ENCODE measurements at places on chromosomes 7 and 10. TPM values are rescaled to one million over a fixed set of nuclear protein-coding genes. Genes with fewer than 3 reads are reported as not detected.

The ZNF32 gene
- total RNA-seq: 49.6 TPM

GRCh38 chr7:116153050-116153449 is 57.3 kb upstream of the TES start:
- DNase-seq: no peak
- H3K27me3 ChIP-seq: no peaks in the 10 kb centered on the region
- no peaks in the 10 kb centered on the region for H3K4me1 ChIP-seq
- no peaks in the 10 kb centered on the region for H3K36me3 ChIP-seq
- no peak overlapping the region for H3K27ac ChIP-seq

DNA sequence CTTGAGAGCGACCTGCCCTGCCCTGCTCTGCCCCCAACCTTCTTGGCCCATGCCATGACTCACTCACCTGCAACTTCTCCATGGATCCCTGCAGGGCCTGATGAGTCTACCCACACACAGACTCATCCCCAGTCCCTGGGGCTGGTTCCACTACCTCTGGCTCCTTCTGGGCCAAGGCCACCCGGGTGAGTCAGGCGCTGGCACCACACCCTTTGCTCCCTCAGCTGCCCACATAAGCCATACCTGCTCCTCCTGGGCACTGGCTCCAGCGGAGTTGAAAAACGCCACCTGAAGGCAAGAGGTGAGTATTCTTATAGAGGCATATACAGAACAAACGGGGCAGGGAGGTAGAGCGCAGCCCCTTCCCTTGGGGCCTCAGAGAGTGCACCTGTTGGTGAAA is 16.2 kb upstream of the MTPAP start:
- H3K4me3 ChIP-seq: no peak overlapping the region
- H3K36me3 ChIP-seq: no peaks in the 10 kb centered on the region
- H3K27me3 ChIP-seq: peaks cover 5% of the 10 kb centered on the region
- H3K27ac ChIP-seq: no peak overlapping the region
- no peak for DNase-seq

The TMEM176B gene
- total RNA-seq: 108 TPM

The FAM25G gene
- total RNA-seq: not detected

DNA sequence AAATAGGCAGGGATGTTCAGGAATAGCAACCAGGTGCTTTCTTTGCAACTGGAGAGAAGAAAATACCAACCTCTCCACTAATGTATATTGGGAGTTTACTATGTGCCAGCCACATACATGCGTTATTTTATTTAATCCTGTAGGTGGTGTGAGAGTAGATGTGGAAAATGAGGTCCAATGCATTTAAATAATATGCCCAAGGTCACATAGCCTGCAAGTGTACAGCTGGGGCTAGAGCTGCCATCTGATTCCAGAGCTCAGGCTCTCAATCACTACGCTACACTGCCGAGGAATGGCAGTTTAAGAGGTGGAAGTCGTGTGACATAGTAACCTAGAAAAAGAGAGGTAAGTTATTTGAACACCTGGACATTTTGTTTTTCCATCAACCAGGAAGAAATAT is 277.0 kb downstream of the EXOC4 start:
- H3K27me3 ChIP-seq: no peaks in the 10 kb centered on the region
- no peaks in the 10 kb centered on the region for H3K36me3 ChIP-seq
- no peak overlapping the region for H3K27ac ChIP-seq
- no peak overlapping the region for H3K4me3 ChIP-seq
- DNase-seq: no peak
